ENCODE measurements at places on chromosomes 4 and X.
A peak's percentile ranks its signal among the peaks of the same experiment; 100 is the strongest.

GRCh38 chr4:2794486-2795299, 1.8 kb downstream of the SH3BP2 start:
- DNase-seq = no peak

DNA sequence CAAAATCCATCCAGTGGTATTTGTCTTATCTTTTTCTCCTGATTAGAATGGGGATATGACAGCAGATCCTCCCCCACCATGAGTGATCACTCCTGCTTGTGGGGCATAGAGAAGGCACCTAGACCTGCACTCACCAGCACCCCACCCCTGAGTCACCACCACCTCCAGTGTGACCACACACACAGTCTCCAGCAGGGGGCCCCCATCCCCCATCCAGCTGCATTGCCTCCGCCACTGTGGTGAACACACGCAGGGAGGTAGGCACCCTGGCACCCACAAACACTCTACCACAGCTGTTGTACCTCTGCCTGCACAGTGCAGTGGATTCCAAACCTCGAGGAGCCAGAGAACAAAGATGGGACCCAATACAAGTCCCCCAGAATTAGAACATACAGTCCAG, 9.0 kb upstream of the MAGEA8 start:
- peak; percentile 65 for DNase-seq

GRCh38 chr4:152024881-152025280, 264.1 kb upstream of the GATB start:
- no peak for DNase-seq

- no peak for DNase-seq
These were observed 231.9 kb upstream of the INTU start for GRCh38 chr4:127400731-127401346.

- no peak for DNase-seq
These were observed 116.9 kb upstream of the GABRA2 start for GRCh38 chr4:46506876-46507275.

DNA sequence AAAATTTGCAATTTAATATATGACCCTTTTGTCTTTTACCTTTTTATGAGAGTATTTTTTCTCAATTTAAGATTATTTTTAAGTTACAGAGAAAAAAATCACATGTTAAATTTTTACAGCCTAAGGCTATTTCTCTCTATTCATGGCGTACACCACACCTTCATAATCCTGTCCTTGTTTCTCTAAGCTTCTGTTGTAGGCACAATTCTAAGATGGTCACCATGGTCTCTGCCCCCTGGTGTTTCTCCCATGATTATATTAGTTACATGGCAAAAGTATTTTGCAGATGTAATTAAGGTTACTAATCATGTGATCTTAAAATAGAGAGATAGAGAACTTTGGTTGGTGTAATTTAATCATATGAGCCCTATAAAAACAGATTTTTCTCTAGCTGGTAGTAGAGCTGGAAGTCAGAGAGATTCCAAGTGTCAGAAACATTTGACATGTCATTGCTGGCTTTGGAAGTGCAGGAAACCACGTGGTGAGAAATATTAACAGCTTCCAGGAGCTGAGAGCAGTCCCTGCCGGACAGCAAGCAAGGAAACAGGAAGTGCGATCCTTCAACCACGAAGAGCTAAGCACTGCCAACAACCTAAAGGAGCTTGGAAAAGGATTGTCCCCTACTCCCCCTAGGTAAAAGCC, 89.8 kb downstream of the EIF4E start:
- DNase-seq = no peak

DNA sequence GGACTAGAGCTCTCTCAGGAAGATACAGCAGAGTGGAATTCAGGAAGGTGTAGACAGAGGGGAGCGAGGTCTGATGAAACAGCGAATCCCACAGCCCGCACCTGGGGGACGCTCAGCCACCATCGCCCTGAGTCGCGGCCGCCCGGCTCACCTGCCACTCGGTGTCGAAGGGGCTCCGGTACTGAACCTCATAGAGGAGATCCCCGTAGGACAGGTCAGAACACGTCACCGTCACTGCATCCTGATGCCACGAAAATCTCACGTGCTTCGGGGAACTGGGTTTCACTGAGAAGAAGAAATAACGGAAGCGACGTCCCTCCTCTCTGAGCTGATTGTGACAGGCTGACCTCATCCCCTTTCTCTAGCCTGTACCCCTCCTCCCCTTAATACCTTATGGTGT, 10.2 kb downstream of the CRLF2 start:
- DNase-seq = no peak

DNA sequence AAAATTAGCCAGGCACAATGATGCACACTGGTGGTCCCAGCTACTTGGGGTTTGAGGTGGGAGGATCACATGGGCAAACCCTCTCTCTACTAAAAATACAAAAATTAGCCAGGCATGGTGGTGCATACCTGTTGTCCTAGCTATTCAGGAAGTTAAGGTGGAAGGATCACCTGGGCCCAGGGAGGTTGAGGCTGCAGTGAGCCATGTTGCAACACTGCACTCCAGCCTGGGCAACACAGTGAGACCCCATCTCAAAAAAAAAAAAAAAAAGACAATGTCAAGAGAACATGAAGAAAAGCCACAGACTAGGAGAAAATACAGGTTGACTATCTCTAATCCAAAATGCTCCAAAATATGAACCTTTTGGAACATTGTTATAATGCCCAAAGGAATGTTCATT, 153.8 kb downstream of the NEK1 start:
- no peak for DNase-seq

DNA sequence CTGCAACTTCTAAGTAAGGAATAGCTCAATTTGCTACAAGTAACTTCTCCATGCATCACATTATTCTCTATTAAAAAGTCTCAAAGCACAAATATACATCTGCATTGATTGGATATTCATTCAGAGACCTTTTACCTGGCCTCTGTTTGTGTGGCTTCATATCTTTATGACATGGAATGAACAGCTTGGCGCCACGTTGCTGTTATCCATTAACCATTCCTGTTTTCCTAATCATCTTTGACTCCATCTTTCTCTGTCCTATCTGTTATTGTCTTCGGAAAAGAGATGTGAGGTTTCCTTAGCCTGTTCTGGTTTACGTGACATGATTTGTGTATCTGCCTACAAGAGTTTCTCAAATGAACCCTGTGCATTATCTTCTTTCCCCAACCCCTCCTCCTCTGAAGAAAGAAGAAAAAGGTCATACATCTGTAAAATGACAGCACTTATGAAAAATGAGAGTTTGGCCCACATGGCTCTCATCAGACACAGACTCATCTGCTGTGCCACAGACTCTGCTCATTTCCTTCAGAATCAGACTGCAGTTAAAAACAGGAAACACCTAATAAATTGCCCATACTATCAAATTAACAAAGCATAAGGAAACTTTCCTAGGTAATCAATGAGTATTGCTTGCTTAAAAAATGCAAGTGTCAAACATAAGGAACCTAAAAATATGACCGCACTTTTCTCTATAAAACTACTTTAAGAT, 347.6 kb upstream of the FAM241A start:
- DNase-seq = no peak

DNA sequence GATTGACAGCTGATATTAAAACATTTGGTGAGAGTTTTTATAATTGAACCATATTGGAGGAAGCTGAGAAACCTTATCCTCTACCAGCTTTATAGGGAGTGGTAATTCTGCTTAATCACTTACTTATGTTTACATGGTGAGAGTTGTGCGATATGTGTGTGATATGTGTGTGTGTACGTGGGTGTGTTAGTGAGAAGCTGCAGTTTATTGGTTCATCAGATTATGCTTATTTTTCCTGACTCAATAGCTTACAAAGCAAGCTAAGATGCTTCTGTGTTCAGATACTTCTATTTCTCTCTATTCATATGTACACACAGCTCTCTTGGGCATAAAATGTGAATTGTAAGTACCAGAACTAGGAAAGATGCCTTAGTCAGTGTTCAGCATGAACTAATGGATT, 343.7 kb downstream of the GRIA2 start:
- DNase-seq = no peak

DNA sequence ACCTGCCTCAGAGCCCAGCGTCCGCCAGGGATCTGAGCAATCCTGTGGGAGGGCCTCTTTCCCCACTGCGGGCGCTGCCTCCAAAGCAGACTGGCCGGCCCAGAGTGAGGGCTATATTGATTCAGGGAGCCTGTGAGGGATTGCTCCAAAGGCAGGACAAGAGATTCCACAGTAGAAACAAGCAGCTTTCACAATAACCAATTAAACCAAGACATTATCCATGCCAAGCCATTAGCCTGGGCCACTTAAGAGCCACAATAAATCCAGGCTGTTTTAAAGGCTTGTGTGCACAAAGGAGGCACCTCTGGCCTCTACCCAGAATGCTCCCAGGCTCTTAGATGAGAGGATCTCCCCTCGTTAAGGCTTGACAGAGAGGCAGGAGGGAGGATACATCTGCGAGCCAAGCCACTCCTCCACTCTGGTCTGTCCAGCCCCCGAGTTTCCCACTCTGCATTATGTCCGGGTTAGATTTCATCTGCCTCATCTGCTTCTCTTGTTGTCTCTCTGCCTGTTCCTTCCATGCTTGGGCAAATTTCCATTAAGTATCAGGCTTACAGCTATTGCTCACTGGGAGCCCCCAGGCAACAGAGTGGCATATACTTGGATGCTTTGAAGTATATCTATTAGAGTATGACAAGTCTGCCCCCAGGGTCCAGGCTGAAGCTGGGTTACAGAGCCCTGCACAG, 357.9 kb downstream of the UNC5C start:
- no peak for DNase-seq

DNA sequence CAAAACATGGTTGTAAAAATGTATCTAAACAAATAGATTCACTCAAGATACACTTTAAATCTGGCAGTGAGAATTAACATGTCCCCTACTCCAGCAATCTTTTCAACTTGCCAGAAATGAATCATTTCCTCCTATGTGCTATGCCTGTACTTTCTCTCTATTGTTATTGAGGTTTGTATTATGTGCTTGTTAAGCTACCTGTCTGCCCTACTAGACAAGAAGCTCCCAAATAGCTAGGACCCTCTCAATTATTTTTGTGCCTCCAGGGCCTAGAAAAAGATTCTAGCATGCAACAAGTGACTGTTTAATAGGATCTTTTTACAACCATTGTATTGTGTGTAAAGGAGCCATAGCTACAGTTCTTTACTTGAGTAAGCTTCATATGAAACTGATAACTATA, 3.5 kb upstream of the SAP30 start:
- DNase-seq = peak; percentile 11

DNA sequence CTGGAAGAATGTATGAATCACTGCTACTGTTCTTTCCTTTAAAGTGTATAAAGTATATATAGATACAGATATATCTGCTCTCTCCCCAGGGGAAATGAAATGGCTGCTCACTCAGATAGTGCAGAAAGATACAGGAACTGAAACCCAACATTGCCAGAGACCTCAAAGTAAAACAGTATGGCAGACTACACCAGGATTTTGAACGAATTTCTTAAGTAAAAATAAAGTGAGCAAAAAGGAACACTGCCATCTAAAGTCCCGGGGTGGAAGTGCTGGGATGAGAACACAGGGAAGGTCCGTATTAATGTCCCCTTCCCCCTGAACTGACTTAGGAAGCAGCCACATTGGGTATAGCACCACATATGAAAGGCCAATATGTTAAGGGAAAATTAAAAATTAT, 93.4 kb downstream of the TMA16 start:
- DNase-seq = no peak

DNA sequence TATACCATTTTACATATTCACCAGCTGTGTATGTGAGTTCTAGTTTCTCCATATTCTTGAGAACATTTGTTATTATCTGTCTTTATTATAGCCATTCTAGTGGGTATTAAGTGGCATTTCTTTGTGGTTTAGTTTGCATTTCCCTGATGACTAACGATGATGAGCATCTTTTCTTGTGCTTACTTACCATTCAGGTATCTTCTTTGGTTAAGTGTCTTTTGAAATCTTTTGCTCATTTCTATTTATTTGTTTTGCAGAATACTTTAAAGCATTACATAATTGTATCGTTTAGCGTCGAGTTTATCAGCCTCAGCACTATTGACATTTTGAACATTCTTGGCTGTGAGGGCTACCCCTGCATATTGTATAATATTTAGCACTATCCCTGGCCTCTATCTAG, 85.4 kb downstream of the FRMPD4 start:
- no peak for DNase-seq

DNA sequence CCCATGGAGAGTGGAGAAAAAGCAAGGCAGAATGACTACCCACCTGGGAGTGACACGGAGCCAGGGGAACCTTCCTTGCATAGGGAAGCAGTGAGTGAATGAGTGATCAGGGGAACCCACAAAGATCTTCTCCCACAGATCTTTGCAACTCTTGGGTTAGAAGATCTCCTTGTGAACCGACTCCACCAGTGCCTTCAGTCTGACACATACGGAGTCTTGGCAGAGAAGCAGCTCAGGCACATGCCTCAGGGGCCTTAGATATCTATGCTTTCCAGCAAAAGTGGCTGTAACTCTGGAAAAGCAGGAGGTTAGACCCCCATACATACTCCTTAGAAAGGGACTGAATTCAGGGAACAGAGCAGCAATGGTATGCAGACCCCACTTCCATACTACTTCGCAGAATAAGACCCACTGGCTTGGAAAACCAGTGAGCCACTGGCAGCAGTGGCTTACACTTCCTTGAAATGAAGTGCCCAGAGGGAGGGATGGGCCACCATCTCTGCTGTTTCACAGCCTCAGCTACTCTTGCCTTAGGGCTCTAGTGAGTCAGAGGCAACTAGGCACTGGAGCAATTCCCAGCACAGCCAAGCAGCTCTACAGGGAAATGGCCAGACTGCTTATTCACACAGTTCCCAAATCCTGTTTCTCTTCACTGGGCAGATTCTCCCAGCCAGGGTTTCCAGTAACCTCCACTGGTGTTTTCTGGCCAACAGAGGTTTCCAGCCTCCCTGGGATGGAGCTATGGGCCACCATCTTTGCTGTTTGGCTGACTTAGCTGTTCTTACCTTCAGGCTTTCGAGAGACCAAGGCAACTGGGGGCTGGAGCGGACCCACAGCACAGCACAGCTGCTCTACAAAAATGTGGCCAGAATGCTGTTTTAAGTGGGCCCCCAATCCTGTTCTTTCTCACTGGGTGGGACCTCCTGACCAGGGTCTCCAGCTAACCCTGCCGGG, 82.8 kb upstream of the TCEAL2 start:
- no peak for DNase-seq

DNA sequence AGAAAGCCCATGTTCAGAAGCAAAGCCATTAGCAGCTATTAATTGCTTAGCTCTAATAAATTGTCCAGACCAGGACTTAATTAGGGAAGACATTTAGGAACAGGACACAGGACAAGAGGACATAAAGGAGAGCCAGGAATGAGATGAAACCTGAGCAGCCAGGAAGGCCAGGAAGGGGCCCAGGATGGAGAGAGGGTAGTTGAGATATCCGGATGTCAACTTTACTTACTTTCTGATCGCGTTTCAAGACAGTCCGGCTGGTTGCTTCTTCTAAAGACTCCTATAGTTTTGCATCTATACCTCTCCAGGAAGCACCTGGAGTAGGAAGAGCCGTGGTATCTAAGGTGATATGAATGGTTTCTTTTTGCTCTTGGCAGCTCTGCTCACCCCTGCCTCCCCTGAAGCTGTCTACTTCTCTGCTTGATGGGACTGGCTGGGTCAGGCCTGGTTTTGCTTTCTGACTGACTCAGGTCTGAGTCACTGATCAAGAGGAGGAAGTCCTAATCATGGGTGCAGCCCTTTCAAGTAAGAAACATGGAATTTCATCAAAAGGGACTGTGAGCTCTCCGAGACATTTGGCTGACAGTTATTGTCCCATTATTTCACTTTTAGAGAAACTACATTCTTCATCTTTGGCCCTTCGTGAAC, 733.3 kb downstream of the RPA4 start:
- DNase-seq = no peak

- no peak for DNase-seq
These were observed 460.4 kb downstream of the RAPGEF2 start for GRCh38 chr4:159563257-159563656.
